ENCODE measurements at places on chromosomes 2 and 18. TPM values are rescaled to one million over a fixed set of nuclear protein-coding genes. Genes with fewer than 3 reads are reported as not detected.

Gene BCL11A
- total RNA-seq, result 14.9 TPM

Gene SULT1C2
- total RNA-seq, result 0.34 TPM

Gene CNDP1
- not detected for total RNA-seq

Gene ZC3H6
- 8.3 TPM for total RNA-seq

Gene SLC4A5
- under 0.01 TPM for total RNA-seq

Gene UCN
- 1.0 TPM for total RNA-seq
